ENCODE measurements at places on chromosomes 6 and 20.

DNA sequence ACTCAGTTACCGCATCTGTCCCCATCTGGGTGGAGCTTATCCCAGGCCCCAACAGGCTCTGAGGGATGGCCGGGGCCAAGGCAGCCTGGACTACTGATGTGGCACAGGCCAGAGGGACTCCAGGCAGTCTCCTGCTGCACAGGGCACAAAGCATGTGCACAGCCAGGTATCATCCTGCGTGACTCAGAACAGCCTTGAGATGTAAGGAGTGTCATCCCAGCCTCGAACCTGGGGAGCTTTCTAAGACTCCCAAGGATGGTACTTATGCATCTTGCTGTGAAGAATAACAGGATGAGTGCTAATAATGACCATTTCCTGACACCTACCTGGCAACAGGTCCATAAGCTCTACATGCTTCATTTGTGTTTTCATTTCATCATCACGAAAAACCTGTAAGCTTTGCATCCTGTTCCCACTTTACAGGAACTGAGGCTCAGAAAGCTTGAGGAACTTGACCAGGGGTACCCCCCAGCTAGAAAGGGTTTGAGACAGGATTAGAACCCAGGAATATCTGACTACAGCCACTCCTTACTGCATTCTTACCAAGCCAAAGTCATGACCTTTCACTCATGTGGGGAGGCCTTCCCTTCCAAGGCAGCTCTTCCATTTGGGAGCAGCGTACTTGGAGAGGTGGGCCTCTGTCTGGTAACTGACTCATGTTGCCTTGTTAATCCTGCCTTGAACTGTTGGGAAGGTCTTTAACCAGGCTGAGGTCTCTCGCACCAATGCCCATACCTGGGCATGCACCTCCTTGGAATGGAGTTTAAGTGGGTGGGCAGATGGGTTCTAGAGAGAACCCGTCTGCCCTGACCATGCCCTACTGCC is 1.9 kb downstream of the TRIB3 start:
- no peak for DNase-seq

DNA sequence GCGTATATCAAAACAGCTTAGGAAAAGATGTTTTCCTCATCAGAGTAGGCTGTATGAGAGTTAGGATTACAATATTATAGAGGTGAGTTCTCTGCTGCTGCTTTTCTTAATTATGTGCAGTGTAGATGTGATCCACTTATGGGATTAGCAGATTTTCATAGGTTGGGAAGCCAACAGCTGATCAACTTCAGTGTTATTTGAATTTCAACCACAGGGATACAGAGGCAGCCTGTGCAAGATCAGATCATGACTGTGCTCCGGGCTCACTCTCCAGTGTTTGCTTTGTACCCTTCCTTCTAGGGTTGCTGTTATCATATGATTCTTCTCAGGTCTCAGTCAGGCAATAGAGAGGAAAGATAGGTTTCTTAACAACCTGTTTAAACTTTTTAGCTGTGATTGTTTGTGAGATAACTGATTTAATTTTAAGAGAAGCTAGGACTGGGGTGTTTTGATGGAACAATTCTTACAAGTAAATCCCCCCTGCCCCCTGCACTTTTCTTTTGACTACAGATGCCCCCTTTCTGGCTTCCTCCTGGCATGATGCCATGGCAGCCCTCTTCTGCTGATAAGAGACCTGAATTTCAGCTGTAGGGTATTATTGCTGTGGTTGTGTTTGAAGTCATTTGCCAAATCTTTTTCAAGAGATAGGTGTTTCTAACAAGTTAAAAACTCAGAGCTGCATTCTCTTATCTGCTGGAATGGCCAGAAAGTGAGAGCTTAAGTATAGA is 8.5 kb downstream of the RNF8 start:
- no peak for DNase-seq

DNA sequence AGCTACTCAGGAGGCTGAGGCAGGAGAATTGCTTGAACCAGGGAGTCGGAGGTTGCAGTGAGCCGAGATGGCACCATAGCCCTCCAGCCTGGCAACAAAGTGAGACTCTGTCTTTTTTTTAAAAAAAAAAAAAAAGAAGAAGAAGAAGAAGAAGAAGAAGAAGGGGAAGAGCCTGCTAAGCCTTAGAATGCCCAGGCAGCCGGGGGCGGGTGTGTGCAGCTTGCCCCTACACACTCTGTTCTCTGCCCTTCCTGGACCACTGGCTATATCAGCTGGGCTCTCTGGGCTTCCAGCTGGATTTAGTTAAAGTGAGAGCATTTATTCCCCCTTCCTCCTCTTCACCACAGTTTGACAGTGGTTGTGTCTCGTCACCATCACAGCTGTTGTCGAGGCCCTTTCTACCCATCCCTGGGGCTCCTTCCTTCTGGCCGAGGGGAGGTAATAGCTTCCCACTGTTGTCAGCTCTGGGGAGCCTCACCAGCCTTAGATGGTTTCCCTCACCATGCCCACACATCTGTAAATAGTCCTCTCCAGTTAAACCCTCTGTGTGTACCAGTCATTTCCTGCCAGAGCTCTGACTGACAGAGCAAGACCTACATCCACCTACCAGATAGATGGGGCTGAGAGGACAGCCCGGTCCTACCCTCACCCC is 77.6 kb downstream of the TRERF1 start:
- DNase-seq, result no peak

DNA sequence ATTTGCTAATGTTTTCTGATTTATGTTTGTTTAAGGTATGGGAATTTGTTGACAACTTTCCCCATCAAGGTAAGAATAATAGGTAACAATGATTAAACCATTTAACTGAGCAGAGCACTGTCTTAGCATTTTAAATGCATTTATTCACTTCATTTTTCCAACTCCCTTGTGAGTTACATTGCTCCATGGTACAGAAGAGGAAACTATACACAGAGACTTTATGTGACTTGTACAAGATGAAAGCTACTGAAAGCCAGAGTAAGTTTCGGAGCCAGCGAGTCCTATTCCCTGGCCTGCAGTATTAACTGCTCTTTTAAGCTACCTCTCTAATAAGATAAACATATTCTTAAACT is 708.8 kb downstream of the HDGFL1 start:
- DNase-seq, result no peak

GRCh38 chr20:57470666-57471495 is 54.1 kb downstream of the CTCFL start:
- no peak for DNase-seq

GRCh38 chr6:129104560-129104959 is 221.6 kb downstream of the LAMA2 start:
- no peak for DNase-seq

- no peak for DNase-seq
Measured at GRCh38 chr20:57291003-57291402, 24.6 kb upstream of the BMP7 start.

DNA sequence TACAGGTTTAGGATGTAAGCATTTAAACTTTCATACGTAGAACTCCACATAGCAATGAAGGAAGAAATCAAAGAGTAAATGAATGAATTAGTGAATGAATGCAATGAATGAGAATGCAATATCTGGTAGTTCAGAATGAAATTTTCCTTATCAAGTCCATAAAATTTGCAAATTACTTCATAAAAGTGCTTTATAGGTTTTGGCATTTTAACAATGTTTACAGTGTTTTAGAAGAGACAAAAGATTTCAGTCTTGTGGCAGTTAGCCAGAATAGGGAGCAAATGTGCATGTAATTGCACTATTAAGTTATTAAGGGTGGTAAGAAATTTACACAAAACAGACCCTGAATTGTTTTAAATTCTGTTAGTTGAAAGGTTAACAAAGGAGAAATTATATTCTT is 739.4 kb upstream of the FLRT3 start:
- DNase-seq, result no peak

GRCh38 chr20:35561268-35561667 is 19.4 kb downstream of the ERGIC3 start:
- no peak for DNase-seq

GRCh38 chr20:42572320-42573016 is 617.2 kb downstream of the PTPRT start:
- no peak for DNase-seq

- no peak for DNase-seq
Measured at GRCh38 chr6:14711704-14712379, 534.0 kb upstream of the JARID2 start.

- DNase-seq, result no peak
Measured at GRCh38 chr6:127586372-127586771, 9.4 kb downstream of the C6orf58 start.

GRCh38 chr20:62900052-62900691 is 26.1 kb downstream of the DIDO1 start:
- no peak for DNase-seq

DNA sequence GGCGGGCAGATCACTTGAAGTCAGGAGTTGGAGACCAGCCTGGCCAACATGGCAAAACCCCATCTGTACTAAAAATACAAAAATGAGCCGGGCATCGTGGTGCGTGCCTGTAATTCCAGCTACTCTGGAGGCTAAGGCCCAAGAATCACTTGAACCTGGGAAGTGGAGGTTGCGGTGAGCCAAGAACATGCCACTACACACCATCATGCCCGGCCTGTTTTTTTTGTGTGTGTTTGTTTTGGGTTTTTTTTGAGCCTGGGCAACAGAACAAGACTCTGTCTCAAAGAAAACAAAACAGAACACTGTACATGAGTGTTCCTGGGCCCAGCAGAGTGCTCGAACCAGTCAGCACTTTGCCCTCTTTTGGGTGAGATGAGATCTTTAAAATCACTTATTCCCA is 159.1 kb downstream of the MTHFD1L start:
- DNase-seq, result no peak

- no peak for DNase-seq
Measured at GRCh38 chr20:21801193-21801592, 95.7 kb downstream of the PAX1 start.

GRCh38 chr6:27161603-27161945 is 85.9 kb upstream of the PRSS16 start:
- DNase-seq, result no peak

DNA sequence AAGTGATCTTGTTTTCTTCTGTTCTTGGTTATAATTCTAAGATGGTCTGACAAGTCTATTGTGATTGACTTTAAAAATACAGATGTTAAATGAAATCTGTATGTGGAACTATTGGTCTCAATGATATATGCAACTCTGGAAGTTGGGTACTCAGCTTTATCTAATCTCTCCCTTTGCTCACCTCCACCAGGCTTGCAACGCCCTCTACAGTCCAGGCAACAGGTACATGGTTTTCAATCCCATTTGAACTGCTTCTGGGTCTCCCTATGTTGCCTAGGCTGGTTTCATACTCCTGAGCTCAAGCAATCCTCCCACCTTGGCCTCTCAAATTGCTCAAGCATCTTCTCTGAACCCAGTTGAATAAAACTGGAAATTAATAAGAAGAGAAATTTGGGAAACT is 25.6 kb upstream of the HLA-DQB1 start:
- DNase-seq, result no peak

DNA sequence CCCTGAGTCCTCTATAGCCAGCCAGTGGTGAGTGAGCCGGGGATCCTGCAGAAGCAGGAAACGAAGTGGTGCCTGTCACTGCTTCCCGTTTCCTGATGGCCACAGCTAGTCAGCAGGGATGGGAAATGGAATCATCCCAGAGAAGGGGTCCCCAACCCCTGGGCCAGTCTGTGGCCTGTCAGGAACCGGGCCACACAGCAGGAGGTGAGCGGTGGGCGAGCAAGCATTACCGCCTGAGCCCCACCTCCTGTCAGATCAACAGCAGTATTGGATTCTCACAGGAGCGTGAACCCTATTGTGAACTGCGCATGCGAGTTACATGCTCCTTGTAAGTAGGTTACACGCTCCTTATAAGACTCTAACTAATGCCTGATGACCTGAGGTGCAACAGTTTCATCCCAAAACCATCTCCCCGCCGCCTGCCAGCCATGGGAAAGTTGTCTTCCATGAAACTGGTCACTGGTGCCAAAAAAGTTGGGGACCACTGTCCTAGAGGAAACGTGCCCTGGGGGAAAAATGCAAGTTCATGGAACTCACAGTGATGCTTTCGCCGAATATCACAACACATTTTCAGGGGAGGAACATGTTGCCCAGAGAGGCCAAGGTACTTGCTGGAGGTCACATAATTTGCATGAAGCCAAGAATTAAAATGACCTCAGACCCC is 113.8 kb downstream of the JPH2 start:
- DNase-seq, result no peak

DNA sequence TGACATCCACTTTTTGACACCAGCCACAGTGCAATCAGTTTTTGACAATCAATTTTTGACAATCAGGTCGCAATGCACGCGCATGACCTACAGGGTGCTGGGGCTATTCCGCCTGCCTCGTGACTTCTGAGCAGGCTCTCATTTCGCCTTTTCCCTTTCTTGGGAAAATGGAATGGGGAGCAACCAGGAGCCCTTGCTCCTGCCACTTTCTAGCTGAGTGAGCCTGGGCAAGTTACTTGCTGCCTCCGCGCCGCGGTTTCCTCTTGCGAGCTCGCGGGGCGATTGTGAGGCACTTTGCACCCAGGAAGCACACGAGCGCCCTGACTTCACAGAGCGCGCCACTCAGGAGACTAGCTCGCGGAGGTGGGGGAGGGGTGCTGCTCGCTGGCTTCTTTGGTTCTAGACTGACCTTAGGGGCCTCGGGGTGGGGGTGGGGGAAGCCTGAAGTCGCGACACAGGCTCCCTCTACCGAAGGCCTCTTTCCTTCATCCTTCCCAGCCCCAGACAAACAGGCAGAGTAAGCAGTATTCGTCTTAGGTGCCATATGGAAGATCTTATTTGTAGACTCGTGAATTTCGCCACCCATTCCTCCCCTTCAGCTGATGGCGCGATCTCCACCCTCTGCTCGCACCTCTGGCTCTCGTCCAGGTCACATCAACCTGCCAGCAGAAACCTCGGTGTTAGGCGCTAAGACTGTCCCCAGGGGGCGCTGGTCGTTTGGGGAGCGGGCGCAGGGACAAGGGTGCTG is 4.6 kb downstream of the TP53TG5 start:
- DNase-seq, result peak; percentile 72

GRCh38 chr6:153312634-153313033 is 181.6 kb upstream of the RGS17 start:
- DNase-seq, result no peak

GRCh38 chr6:40738551-40739193 is 151.5 kb upstream of the LRFN2 start:
- no peak for DNase-seq

GRCh38 chr6:97427648-97428047 is 144.6 kb upstream of the MMS22L start:
- DNase-seq, result no peak

DNA sequence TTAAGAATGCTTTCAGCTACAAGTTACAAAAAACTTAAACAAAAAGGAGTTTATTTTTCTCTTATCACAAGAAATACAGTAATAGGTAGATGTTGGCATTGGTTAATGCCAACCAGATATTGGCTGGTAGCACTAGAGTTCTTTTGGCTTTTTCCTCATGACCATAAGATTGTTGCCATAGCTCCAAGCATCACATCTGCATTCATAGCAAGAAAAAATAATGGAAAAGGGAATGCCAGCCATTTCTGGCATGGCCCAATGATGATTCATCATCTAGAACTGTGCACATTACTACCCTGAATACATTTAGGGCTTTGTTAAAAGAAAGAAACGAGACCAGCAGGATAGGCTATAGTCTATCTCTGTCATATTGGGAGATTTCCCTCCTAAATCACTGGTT is 20.8 kb upstream of the SIRT5 start:
- DNase-seq, result no peak

GRCh38 chr6:147651249-147652063 is 143.0 kb downstream of the SAMD5 start:
- no peak for DNase-seq

- DNase-seq, result no peak
Measured at GRCh38 chr6:89887452-89888137, 6.7 kb upstream of the GJA10 start.

Data from omental fat pad (tissue), 4 donors.